ENCODE measurements at places on chromosomes 3 and 15. TPM values are rescaled to one million over a fixed set of nuclear protein-coding genes. Genes with fewer than 3 reads are reported as not detected.

DNA sequence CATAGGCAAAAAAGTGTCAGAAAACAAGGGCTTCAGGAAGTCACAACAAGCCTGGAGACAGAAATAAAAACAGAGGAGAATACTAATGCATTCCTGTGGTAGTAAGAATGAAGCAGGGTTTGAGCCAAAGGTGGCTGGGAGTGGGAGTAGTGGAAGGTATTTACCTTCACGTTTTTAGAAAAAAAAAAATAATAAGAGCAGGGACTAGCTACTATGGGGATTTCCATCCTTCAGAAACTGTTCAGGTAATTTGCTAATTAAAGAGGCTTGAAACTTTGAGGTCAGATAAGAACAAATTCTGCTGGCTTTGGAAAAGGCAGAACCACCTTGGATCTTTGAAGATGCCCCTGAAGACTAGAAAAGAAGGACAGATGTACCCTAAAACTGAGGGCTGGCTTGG, 18.4 kb downstream of the ILDR1 start:
- H3K36me3 ChIP-seq, result peaks cover 10% of the 10 kb centered on the region
- peaks cover 2% of the 10 kb centered on the region for H3K4me1 ChIP-seq
- no peak for DNase-seq
- no peak overlapping the region for H3K27ac ChIP-seq
- H3K4me3 ChIP-seq, result no peak overlapping the region

DNA sequence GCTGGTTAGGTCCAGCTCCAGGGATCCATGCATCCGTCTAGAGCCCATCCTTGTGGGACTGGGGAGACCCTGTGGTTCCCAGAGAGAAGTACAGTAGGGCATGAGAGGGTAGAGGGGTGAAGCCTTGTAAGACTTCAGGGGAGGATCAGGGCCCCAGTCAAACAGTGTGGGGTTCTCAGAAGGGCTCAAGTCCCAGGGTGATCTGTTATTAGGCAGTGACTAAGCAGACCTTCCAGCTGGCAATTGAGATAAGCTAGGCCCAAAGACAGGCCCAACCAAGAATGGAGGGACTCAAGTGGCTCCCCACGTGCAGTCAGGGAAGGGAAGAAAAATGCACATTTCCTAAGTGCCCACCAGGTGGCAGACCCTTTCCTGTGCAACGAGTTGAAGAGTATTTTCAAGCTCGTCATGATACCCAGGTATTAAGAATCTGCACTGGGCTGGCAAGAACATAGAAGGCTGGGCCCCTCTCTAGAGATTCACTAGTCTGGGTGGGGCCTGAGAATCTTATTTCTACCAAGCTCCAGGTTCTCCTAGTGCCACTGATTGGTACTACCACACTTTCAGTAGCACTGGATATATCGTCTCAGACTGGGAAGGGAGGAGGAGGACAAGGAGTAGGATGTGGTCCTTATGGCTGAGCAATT, 240.8 kb downstream of the NR1D2 start:
- DNase-seq, result no peak
- H3K27ac ChIP-seq, result no peak overlapping the region
- no peaks in the 10 kb centered on the region for H3K27me3 ChIP-seq
- H3K4me1 ChIP-seq, result peaks cover 8% of the 10 kb centered on the region

DNA sequence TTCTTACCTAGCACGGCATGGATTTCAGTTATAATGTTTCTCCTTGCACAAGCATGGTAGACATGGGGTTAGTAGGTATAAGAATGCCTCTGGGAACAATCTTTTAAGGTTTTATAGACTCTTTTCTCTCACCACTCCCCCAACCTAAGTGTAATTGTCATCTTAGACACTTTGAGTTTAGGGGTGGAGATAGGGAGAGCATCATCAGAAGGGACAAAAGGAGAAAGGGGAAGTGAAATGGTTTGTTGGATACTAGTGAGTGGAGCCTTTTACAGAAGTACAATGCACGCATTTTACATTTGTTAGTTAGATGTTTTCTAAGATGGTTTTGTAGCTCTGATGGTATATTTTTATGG, 189.2 kb downstream of the TP63 start:
- H3K27me3 ChIP-seq, result peaks cover 29% of the 10 kb centered on the region
- DNase-seq, result no peak
- H3K4me1 ChIP-seq, result no peaks in the 10 kb centered on the region
- H3K36me3 ChIP-seq, result no peaks in the 10 kb centered on the region
- H3K27ac ChIP-seq, result no peak overlapping the region
- no peak overlapping the region for H3K4me3 ChIP-seq

WDR49 gene
- total RNA-seq, result 0.91 TPM

- H3K27ac ChIP-seq, result no peak overlapping the region
- H3K36me3 ChIP-seq, result no peaks in the 10 kb centered on the region
- H3K27me3 ChIP-seq, result peaks cover 10% of the 10 kb centered on the region
- no peak for DNase-seq
- H3K4me1 ChIP-seq, result no peaks in the 10 kb centered on the region
Observed at GRCh38 chr15:78259232-78259631, 5.1 kb upstream of the DNAJA4 start.

GRCh38 chr3:107745354-107745753, 222.6 kb downstream of the BBX start:
- H3K27ac ChIP-seq, result peak overlapping the region; percentile 81
- H3K4me1 ChIP-seq, result peaks cover 11% of the 10 kb centered on the region
- H3K4me3 ChIP-seq, result no peak overlapping the region
- H3K27me3 ChIP-seq, result no peaks in the 10 kb centered on the region
- peaks cover 3% of the 10 kb centered on the region for H3K36me3 ChIP-seq
- DNase-seq, result no peak

MESP1 gene
- total RNA-seq, result 0.50 TPM

CD200 gene
- 42.1 TPM for total RNA-seq

- peaks cover 10% of the 10 kb centered on the region for H3K4me1 ChIP-seq
- H3K27ac ChIP-seq, result peak overlapping the region; percentile 55
- H3K4me3 ChIP-seq, result peak overlapping the region; percentile 23
- no peak for DNase-seq
Observed at GRCh38 chr3:32901005-32901932, 50.2 kb upstream of the CCR4 start.

DNA sequence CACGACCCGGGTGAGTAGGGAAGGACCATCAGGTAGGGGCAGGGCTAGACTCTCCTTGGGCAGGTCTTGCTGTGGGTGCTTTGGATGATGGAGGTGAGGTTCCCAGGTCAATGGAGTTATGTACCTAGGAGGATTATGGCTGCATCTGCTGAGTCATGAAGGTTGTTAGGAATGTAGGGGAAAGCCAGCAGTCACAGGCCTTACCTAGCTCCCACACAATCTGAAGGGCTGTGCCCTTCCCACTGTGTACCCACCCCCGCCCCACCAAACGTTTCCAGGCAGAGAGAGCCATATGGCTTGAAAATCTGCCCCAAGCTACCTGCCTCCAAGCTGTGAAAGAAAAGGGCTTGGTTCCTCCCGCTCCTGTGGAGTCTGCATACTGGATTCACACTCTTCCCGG, 573.4 kb upstream of the DPPA4 start:
- no peak overlapping the region for H3K4me3 ChIP-seq
- peaks cover 7% of the 10 kb centered on the region for H3K36me3 ChIP-seq
- peaks cover 3% of the 10 kb centered on the region for H3K4me1 ChIP-seq
- H3K27me3 ChIP-seq, result no peaks in the 10 kb centered on the region

DNA sequence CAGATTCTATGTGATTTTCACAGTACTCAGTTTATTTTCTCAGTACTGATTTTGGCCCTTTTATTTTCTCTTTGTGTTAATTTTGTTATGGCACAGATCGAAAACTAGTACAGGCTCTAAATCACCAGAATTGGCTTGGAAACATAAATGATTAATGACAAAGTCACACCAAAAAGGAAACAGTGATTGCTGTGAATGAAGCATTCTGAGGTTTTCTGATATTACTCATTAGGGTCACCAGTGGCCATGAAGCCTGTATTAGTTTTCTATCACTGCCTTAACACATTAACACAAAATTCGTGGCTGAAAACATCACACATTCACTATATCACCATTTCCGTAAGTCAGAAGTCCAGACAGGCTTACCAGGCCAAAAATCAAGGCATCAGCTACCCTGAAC, 343.0 kb upstream of the THRB start:
- no peak for DNase-seq
- H3K4me3 ChIP-seq, result no peak overlapping the region
- no peak overlapping the region for H3K27ac ChIP-seq
- peaks cover 29% of the 10 kb centered on the region for H3K27me3 ChIP-seq

GRCh38 chr3:37856381-37856780, 5.3 kb upstream of the CTDSPL start:
- no peak overlapping the region for H3K27ac ChIP-seq
- H3K36me3 ChIP-seq, result peaks cover 2% of the 10 kb centered on the region
- peaks cover 4% of the 10 kb centered on the region for H3K4me1 ChIP-seq
- no peak for DNase-seq
- peaks cover 11% of the 10 kb centered on the region for H3K27me3 ChIP-seq

GRCh38 chr3:177194299-177194698, 3.0 kb downstream of the TBL1XR1 start:
- H3K27ac ChIP-seq, result peak overlapping the region; percentile 11
- DNase-seq, result no peak
- H3K4me3 ChIP-seq, result peak overlapping the region; percentile 91
- H3K27me3 ChIP-seq, result no peaks in the 10 kb centered on the region
- H3K4me1 ChIP-seq, result peaks cover 45% of the 10 kb centered on the region
- peaks cover 10% of the 10 kb centered on the region for H3K36me3 ChIP-seq

GHSR gene
- not detected for total RNA-seq

DNA sequence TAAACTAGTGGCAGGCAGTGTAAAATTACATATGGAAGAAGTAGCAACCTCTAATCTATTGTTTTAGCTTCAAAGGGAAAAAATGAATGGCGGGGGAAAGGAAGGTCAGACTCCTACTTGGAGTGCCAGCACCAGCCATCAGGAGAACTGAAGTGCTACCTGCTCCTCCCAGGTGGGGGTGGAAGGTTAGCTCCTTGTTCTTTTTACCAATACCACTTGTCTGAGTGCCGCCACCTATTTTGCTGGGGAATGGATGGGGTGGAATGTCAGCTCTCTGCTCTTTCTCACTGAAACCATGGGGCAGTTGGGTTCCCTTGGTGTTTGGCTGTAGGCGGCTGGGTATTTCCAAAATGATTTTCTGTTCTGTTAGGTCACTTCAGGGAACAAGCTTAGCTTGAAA, 428.7 kb upstream of the EPHA3 start:
- H3K27me3 ChIP-seq, result no peaks in the 10 kb centered on the region
- no peak overlapping the region for H3K4me3 ChIP-seq
- H3K4me1 ChIP-seq, result peaks cover 4% of the 10 kb centered on the region
- no peaks in the 10 kb centered on the region for H3K36me3 ChIP-seq
- no peak overlapping the region for H3K27ac ChIP-seq

LOXL1 gene
- total RNA-seq, result 17.1 TPM

MYEF2 gene
- 126 TPM for total RNA-seq
